ENCODE measurements at places on chromosomes 7 and 10. TPM values are rescaled to one million over a fixed set of nuclear protein-coding genes. Genes with fewer than 3 reads are reported as not detected.

- no peak for DNase-seq
Observed at GRCh38 chr10:124698545-124699469, 45.4 kb downstream of the FAM53B start.

Gene POLL
- 31.6 TPM for total RNA-seq

DNA sequence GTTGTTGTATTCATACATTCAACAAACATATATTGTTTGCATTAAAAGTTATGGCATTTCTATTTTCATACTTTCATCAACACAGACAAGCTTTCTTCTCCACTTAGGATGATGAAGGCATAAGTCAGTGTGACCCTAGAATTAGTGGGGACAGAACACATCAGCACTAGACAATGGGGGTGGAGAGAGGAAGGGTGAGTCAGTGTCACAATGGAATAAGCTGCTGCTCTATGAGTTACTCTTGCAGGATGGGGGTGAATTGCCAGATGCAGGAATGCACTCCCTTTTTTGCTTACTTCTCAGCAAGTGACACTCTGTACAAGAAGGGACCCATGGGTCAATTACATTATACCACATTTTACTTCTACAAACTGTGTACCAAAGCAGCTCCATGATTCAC lies 74.0 kb downstream of the DGKI start:
- DNase-seq, result no peak

DNA sequence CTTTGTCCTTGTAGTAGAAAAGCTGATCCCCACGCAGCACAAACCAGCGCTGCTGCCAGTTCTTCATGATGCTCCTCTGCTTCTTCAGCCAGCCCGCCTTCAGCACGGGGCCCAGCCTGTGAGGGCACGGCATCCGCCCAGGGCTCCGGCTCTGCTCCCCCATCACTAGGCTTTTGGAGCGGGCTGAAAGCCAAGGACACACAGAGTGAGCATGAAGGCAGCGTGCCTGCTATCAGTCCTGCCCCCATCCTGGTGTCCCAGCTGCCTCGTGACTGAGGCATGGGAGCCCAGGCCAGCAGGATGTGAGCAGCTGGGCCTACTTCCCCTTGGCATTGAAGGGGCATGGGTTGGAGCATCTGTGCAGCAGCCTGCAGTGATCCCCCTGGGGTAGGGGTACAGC lies 21.9 kb downstream of the ARHGAP22 start:
- no peak for DNase-seq

Gene PDGFA
- total RNA-seq, result 31.2 TPM

GRCh38 chr7:17781491-17782215 lies 158.6 kb downstream of the SNX13 start:
- no peak for DNase-seq

Data from breast epithelium (tissue), 4 donors.